ENCODE measurements at places on chromosomes 3 and 15.

DNA sequence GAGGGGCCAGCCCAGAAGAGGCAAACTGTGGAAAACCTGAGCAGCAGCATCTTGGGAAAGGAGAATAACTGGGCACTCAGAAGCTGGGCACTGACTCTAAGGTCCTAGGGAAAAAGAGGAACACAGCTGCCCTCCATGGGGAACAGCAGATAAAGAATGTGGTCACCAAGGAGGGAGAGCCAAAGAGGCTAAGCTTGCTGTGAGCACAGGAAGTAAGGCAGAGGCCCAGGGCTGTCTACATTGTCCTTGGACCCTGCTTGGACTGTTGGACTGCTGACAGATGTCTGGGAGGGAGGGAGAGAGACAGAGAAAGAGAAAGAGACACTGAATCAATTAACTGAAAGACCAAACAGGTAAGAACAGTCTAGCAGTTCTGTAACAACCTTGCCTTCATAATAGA lies 4.5 kb upstream of the MNS1 start:
- no peak for DNase-seq

GRCh38 chr3:98290916-98291315 lies 8.6 kb downstream of the OR5H2 start:
- no peak for DNase-seq

GRCh38 chr3:151016478-151016795 lies 43.9 kb upstream of the CLRN1 start:
- no peak for DNase-seq

DNA sequence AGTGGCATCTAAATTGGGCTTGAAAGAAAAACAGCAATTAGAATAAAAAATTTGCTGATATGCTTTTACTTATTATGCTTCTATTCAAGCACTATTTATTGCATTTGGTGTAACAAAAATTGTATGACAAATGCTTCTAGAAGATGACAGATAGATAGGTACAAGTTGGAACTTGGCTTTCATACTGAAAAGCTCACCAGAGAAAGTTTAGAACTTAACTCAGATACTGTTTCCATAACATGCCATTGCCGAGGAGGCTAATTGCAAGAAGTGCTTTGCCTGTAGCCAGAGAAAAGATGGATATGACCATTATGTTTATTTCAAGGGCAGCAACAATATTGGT lies 123.8 kb downstream of the NFKBIZ start:
- DNase-seq = no peak
